Activated naive CD4-positive, alpha-beta T cell treated with anti-CD3 and anti-CD28 coated beads, Interleukin-2, amount 50 U/mL, for 72 hours (primary cell): ENCODE measurements at places on chromosomes 7 and 10. TPM values are rescaled to one million over a fixed set of nuclear protein-coding genes. Genes with fewer than 3 reads are reported as not detected.

Gene ZNF488
- total RNA-seq, result 0.23 TPM

Gene FZD1
- 0.52 TPM for total RNA-seq

Gene HMX2
- 0.18 TPM for total RNA-seq

Gene RSPH10B2
- 0.77 TPM for total RNA-seq

Gene SHTN1
- 0.39 TPM for total RNA-seq

Gene CPA2
- not detected for total RNA-seq

Gene MBL2
- not detected for total RNA-seq

Gene TMEM196
- total RNA-seq, result not detected

Gene TBATA
- not detected for total RNA-seq

Gene CCDC3
- total RNA-seq, result 0.19 TPM

Gene FZD8
- 0.14 TPM for total RNA-seq

Gene HOXA6
- not detected for total RNA-seq

Gene GNAT3
- total RNA-seq, result not detected

Gene MINDY4
- 1.9 TPM for total RNA-seq

Gene ZNF138
- 11.3 TPM for total RNA-seq

Gene PPP1R3C
- total RNA-seq, result 0.09 TPM
